H4 (cell line): ENCODE measurements at places on chromosomes 1 and 21. TPM values are rescaled to one million over a fixed set of nuclear protein-coding genes. Genes with fewer than 3 reads are reported as not detected.

- DNase-seq = no peak
Observed at GRCh38 chr1:67239738-67240137, 67.9 kb upstream of the IL12RB2 start.

GRCh38 chr1:29513357-29513756 lies 277.0 kb downstream of the PTPRU start:
- peak; percentile 85 for DNase-seq

GRCh38 chr1:60835649-60836048 lies 246.7 kb upstream of the NFIA start:
- no peak for DNase-seq

DNA sequence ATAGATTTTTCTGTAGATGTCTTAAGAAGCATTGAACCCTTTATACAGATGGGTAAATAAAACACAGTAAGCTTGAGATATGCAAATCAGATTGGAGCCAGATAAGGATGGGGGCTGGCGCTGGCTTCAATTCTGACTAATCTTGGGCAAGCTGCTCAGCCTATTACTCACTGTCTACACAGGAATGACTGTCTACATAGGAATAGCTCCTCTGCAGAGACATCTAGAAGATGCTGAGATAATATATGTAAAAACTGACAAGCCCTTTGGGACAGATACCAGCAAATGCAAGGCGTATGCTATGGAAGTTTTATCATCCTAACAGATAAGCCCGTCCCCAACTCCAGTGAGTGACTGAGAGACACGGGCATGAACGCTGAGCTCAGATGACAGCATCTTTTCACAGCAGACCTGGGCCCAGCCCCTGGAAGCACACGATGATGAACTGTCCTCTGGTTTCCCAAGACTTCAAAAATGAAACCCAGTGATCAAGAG lies 1.7 kb downstream of the CLDN14 start:
- peak; percentile 29 for DNase-seq

DNA sequence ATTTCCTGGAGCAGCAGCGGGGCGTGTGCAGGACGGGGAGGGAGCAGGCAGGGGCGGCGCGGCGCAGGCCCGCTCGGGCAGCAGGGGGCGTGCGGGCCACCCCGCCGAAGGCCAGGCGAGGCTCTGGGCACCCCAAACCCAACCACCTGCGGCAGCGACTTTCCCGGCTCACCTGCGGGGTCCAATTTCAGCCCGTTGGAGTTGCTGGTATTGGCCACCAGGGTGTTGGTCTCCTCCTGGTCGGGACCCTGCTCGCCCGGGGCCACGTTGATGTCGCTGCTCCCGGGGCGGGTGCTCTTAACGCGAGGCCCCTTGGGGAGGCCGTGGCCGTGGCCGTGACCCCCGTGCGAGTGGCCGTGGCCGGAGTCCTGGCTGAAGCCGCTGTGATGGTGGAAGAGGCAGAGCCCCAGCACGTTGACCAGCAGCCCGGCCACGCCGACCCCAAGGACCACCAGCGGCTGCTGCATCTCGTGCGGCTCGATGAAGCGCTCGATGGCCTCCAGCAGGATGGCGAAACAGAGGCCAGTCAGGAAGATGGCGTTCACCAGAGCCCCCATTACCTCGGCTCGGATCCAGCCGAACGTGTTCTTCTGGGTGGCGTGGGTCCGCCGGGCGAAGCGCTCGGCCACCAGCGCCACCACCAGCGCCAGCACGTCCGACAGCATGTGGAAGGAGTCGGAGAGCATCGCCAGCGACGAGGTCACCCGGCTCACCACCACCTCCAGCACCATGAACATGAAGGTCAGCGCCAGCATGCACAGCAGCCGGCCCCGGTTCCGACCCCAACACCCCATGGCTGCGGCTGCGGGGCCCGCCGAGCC lies 932 bp downstream of the SLC30A1 start:
- DNase-seq = peak; percentile 49

The IGSF21 gene
- not detected in 2 replicates for total RNA-seq

DNA sequence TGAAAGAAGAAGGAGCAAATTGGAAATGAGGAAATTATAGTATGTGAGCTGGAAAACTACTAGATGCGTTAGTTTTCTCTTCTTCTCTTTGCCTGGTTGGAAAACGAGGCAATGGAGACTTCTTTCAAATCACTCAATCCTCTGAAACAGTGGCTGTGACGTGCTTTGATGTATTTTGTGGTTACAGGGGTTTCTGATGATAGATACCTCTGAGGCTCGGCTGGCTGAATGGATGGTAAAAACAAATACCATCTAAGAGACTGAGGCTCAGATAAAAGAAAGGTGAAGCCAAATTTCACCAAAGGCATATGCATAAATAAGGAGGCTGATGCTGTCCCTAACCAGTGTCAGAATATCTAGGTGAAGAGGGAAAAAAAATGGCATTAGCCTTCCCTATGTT lies 15.1 kb downstream of the MAB21L3 start:
- no peak for DNase-seq

DNA sequence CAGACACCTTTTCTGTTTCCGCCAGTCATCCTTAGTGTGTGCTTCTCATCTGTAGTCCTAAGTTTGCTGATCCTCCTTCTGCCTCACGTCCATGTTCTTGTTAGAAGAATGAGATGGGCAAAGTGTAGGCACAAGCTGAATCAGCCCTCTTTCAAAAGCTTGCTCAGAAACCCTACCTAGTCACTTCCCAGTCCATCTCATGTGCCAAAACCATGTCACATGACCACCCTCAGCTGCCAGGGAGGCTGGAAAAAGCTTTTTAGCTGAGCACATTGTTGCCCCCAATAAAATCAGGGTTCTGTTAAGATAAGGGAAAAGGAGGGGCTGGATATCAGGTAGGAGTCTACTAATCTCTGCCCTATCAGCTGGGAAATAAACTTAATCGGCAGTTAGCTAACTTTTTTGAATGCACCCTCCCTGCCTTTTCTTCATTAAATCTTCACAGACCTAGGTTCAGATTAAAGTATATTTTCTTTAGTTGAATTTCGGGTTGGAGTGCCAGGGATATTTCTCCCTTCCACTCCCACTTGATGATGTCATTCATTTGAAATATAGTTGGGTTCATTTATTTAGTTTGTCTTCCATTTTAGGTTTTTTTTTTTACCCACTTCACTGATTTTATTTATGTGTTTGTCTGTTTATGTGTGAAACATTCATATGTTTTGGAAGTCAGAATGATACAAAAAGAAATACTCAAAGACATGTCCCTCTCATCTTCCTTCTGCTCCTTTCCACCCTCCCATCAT lies 129.2 kb downstream of the ROR1 start:
- DNase-seq = peak; percentile 35

- DNase-seq = no peak
Observed at GRCh38 chr1:47935856-47936255, 61.3 kb downstream of the TRABD2B start.

The SERPINC1 gene
- total RNA-seq = not detected in 2 replicates

DNA sequence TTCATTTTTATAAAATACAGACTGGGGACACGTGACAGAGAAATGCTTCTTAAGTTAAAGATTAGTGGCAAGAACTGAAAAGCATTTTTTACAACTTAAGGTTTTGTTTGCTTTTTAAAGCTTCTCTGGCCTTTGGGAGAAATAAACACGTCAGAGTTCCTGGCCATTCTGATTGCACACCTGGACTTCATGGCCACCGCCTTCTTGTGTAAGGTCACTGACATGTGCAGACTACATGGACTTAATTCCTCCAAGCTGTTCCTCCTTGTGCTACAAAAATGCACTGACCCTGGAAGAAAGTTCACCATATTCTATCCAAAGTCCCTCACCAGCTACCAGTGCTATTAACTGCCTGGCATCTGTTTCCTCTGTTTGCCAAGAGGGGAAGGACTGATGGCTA lies 56.1 kb downstream of the GADD45A start:
- no peak for DNase-seq

DNA sequence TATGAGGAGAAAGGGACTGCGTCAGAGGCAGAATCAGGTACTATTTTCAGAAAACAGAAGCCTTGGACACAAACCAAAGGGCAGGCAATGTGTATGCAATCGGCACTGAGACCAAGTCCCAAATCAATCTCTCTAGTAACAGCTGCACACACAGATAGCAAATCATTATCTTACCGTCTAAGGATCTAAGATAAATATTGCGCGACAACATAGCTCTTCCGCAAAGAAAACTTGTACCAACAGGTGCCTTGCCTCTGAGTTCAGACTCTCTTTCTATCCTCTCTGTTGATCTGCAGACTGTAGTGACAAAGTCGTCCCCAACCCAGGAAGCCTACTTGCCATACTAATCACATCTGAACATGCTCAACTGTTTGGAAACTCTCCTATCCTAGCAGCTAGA lies 22.6 kb upstream of the SAMD13 start:
- DNase-seq = no peak

The RNF186 gene
- not detected in 2 replicates for total RNA-seq

The GSTM3 gene
- 228 and 275 TPM in 2 replicates for total RNA-seq

The SLC9C2 gene
- total RNA-seq = not detected in 2 replicates

- no peak for DNase-seq
Observed at GRCh38 chr1:5686925-5687706, 305.1 kb downstream of the NPHP4 start.

- no peak for DNase-seq
Observed at GRCh38 chr1:100323419-100324106, 28.7 kb upstream of the CDC14A start.
